Left lung (tissue), 14 donors: ENCODE measurements at places on chromosomes 11 and 22. TPM values are rescaled to one million over a fixed set of nuclear protein-coding genes. Genes with fewer than 3 reads are reported as not detected.

The OR6A2 gene
- total RNA-seq: 0.18 TPM

The PHOX2A gene
- total RNA-seq: not detected

The SNX19 gene
- 66.4 TPM for total RNA-seq

DNA sequence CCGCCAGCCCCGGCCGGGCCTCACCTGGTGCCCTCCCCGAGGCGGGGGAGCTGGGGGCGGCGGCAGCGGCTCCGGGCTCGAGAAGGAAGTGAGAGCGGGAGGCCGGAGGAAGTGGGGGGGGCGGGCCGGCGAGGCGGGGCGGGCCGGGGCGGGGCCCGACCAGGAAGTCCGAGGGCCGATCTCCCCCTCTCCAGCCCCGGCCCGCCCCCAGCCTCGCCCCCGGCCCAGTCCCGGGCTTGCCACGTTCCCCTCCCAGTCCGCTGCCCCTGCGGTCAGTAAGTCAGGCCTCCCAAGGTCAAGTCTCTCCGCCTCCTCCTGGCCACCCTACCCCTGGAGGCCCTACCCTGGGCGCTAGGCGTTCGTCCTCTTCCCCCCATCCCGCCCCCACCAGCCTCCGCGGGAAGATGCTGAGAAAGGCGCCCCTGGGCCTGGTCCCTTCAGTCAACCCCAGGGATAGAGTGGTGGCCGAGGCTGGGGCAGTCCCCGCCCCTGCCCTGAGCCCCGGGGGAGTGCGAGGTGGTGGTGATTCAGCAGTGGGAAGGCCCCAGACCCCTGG is at the start of gene RHOG:
TSS of gene RHOG (minus strand) at position 90 of the 556 bp plus-strand sequence. CDS start 12,821 bp downstream, outside the sequence.
- peak; percentile 68 for DNase-seq

DNA sequence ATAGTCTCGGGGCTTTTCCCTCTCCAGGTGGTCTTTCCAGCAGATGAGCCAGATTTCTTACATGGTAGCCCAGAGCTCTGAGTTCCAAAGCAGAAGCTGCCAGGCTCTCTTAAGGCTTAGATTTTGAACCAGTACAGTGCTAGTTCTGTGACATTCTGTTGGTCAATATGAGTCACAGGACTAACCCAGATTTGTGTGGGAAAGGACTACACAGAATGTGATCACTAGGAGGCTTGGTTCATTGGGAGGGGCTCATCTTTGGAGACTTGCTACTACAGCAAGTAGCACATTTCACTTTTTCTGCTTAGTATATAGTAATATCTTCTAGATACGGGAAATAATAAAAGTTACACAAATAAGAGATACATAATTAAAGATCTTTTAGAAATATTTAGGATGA is 24.1 kb downstream of the RNF214 start:
- DNase-seq: no peak

GRCh38 chr11:121793916-121794315 is 322.1 kb downstream of the BLID start:
- no peak for DNase-seq

DNA sequence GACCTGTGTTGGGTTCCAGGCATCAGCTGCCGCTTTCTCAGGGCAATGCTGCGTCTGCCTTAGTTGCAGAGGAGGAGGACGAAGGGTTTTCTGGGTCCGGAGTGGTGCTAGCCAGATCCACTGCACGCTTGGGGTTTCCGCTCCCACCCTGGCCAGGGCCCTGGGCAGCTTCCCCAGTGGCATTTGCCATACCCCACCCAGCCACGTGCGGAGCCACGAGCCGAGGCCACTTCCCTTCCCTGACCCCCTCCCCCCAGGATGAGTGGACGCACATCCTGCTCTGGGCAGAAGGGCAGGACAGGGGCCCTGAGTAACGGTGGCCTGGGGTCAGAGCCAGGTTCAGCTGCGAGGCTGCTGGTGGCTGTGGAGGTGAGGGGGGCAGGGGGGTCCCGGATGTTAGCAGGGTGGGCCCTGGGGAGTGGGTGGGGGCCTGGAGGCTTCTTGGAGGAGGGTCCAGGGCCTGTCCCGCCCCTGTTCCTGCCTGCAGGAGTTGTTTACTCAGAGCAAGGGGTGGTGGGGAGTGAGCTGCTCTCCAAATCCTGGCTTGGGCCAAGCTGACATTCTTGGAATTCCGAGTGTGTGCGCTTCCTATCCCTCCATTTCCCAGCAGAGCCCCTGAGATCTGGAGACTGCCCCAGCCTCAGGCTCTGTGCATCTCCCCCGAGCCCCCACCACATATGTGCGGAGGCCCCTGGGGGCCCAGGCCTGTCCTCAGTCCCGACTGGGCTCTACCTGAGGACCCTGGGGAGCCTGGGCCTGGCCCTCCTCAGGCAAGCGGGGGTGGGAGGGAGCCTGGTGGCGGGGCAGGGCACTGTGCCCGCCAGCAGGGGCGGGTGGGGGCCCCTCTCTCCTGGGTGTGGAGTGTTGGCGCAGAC is 1.4 kb downstream of the TSPAN4 start:
- peak; percentile 82 for DNase-seq

DNA sequence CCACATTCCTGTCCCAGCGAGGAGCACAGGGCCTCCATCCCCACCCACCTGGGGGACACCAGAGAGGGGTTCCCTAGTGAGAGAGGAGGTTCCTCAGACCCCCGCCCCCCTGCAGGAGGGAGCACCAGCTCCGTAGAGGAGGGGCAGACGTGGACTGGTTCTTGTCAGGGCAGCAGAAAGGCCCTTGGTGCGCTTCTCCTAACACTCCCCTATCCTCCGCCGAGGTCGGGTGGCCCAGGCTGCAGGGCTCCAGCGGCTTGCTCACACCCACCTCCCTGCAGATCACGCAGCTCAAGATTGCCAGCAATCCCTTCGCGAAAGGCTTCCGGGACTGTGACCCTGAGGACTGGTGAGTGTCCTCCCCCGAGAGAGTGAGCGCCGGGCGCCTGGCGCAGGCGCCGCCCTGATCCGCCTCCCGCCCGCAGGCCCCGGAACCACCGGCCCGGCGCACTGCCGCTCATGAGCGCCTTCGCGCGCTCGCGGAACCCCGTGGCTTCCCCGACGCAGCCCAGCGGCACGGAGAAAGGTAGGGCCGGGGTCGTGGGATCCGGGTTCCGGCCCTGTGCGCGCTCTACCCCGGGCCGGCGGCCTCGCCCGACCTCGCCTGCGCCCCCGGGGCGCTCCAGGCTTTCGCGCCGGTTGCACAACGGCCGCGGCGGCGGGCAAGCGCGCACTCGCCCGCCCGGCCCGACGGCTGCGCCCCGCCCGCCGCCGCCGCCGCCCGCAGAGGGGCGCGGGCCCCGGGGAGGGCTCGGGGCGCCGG is 5.1 kb downstream of the TBX1 start:
- no peak for DNase-seq

The PKDREJ gene
- 0.05 TPM for total RNA-seq

The MRGPRF gene
- 12.6 TPM for total RNA-seq

DNA sequence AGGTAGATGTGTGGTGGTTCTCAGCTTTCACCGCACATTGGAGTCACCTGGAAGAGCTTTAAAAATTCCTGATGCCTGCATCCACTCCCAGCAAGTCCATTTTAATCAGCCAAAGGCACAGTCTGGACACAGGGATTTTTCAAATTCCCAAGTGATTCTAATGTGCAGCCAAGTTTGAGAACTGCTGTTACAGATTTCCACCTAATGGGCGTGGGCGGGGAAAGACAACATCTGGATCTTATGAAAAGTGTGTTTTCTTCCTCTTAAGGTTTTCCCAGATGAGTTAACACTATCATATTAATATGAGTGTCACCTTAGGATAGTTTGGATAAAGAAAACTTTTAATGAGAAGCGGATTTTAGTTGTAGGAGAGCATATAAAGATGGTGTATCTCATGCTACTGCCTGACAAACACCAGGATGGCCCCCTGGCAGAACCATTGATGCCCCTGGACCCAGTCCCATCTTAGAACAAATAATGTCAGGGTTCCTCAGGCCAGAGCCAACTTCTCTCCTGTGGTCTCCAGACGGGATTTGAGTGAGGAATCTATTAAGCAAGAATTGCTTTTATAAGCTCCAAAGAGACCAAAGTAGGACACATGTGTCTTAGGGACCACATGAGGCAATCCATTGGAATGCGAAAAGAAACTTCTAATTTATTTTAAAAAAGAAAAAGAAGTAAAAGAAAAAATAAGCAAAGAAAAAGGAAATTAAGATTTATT is 31.9 kb downstream of the POU2AF1 start:
- DNase-seq: no peak

DNA sequence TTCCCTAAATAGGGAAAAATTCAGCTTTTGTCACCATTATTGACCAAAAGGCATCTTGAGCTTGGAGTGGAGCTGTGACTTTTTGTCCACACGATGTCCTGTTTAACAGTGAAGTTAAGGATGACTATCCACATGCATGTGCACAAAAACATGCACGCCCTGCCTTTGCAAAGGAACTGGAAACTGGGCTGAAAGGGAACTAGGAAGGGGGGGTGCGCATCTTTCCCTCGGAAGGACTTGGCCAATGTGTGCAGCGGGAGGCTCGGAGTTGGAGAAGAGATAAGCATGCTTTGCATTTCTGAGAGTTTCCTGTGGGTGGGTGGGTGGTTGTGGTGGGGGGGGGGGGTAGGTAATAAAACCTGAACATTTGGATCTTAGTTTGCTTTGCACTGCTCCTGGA is 411 bp upstream of the KIRREL3 start:
- DNase-seq: no peak

The HTR3A gene
- 0.44 TPM for total RNA-seq

The GRAP2 gene
- 2.3 TPM for total RNA-seq

- DNase-seq: no peak
Observed at GRCh38 chr11:120335556-120335907, 681 bp upstream of the ARHGEF12 start.

DNA sequence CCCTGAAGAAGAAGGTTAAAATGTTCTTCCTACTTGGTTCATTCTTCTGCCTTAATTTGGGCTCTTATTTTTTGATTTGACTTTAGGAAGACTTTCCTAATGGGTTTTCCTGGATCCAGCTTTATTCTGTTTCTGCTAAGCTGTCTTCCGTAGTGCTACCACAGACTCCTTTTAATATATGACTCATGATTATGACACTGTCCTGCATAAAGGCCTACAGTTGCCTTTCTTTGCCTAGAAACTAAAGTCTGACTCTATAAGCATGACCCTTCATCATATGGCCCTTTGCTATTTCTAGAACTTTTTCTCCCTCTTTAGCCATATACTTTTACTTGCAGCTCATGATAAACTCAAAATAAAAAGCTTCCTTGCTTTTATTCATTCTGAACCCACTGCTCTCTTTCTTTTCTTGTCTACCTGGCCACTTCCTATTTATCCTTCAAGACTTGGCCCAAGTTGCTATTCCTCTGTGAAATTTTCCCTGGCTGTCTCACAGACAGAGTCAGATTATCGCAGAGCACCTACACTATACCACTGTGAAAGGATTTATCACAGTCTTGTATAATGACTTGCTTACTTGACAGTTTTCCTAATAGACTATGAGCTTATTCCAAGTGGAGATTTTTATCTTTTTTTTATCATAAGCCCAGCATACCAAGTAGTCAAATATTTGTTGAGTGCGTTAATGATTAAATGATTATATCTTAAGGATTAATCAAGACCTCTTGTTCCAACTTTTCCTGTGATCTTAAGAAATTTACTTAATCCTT is 24.7 kb downstream of the TBCEL start:
- DNase-seq: no peak

GRCh38 chr11:133553885-133554740 is 21.8 kb upstream of the OPCML start:
- no peak for DNase-seq

The DUSP8 gene
- 9.9 TPM for total RNA-seq

DNA sequence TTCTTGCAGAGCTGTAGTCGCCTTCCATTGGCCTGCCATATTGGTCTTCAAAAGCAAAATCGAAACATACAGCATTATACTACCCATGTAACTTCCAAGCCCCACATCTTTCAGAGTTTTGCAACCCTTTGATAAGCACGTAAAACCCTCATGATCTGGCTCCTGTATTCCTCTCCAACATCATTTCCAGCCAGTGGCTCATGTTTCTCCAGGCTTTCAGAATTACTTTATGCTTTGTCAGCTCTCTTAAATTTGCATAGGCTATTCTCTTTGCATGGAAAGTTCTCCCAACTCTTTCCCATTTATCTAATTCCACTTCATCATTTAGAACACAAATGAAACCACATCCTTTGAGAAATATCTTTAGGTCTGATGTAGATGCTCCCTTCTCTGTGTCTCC is 67.8 kb upstream of the DDI1 start:
- DNase-seq: no peak

The CTTN gene
- 242 TPM for total RNA-seq

The DDI1 gene
- total RNA-seq: not detected

GRCh38 chr22:35148866-35149548 is 83.0 kb downstream of the ISX start:
- DNase-seq: no peak

The OR52A1 gene
- total RNA-seq: not detected

- DNase-seq: no peak
Observed at GRCh38 chr22:44151676-44152075, 29.0 kb upstream of the PARVG start.

DNA sequence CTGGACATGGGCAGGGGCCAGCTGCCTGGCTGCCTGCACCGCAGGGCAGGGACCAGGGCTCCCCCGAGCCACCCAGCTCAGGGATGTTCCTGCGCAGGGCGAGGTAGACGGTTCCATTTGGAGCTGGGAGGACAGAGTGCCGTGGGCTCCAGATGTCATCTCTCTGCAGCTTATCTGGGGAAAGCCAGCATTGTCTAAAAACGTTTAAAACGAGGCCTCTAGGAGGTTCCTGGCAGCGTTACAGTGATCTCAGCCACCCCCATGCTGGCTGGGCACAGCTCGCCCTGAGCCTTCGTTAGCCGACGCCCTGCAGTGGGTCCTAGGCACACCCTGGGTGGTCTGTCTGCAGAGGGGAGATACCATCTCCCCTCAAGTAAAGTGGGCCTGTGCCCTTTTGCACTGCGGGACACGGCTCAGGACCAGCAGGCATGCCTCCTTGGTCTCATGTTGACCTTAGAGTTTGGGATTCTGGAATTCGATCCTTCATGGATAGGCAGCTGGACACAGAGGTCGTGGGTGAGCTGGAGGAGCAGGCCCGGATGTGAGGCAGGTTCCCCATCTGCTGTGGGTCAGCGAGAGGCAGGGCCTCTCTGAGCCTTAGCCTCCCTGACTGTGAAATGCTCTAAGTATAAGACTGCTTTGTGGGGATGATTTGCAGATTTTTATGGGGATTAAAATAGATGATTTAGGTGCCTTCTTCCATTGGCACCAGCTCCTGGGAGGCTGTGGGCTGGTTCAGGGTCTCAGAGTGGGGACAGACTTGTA is 14.1 kb downstream of the SYNGR1 start:
- DNase-seq: no peak

The SCGB2A2 gene
- not detected for total RNA-seq

DNA sequence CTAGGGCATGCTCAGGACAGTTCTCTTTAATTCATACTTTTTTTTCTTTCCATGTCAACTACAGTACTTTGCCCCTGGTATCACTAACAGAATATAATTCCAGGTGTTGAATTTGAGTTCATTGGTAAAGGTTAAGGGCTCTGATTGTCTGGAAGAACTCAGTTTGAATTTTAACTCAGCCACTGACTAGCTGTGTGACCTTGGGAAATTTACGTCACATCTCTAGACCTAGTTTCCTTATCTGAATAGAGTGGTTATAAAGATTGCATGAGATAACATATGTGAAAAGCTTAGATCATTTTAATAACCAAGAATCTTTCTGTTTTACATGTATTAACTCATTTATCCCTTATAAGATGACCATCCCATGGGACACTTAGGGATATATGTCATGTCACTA is 15.8 kb upstream of the ZC3H12C start:
- no peak for DNase-seq

- DNase-seq: no peak
Observed at GRCh38 chr11:103903621-103904323, 132.7 kb upstream of the DDI1 start.

The MMP11 gene
- total RNA-seq: 1.2 TPM

The SHISAL1 gene
- 0.79 TPM for total RNA-seq
